ENCODE measurements at places on chromosomes 6 and 20.

DNA sequence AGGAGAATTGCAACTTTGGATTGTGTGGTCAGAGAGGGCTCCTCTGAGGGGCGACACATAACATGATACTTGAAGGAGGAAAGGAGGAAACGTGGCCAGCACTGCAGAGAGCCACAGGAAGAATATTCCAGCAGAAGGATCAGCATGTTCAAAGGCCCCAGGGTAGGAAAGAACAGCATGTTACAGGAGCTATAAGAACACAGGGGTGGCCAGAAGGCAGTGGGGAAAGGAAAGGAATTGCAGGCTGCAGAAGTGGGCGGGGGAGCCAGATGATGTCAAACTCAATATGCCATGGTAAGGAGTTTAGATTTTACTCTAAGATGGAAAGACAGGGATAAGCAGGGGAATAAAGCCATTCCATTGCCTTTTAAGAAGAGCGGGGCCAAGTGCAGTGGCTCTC is 30.7 kb downstream of the MGME1 start:
- no peak for DNase-seq

DNA sequence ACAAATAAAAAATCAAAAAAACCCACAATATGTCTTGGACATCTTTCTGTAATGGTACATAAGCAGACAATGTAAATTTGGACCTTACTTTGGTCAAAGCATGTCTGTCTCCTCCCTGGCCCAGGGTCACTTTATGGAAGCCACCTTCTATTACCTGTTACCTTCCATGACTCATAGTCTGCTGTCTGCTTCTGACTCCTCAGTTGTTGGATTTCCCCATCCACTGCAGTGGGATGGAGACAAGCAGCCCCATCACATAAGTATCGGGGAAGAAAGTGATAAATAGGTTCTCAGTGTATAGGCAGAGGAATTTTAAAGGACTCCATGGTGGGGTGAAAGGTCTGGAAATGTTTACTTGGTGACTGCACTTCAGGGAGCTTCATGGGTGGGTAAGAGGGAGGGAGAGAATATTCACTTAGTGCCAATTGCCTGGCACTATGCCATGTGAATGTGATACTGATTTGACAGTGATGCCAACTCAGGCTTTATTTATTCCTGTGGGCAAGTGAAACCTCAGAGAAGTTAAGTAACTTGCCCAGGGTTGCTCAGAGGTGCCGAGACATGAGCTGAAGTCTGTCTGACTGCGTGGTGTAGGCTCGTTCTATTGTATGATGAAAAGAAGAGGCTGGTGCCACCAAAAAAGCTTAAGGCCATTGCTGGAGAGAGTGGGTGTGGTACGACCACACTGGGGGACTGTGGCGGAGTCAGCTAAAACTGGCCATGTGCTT is 175.6 kb upstream of the RNF24 start:
- no peak for DNase-seq

DNA sequence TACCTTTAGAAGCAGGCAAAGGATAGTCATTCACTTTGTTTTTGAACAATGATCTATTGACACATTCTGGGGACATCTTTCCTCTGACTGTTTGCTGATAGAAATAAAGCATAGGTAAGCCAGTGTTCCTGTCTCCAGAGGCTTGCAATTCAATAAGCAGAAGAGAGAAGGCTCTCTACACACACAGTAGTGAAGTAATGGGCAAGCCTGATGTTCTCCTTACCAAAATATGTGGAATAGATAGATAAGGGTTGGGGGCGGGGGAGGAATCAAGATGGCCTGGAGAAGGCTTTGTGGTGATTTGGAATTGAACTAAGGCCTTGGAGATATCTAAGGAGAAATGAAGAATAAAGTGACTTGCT is 27.3 kb downstream of the PAQR8 start:
- DNase-seq = no peak

DNA sequence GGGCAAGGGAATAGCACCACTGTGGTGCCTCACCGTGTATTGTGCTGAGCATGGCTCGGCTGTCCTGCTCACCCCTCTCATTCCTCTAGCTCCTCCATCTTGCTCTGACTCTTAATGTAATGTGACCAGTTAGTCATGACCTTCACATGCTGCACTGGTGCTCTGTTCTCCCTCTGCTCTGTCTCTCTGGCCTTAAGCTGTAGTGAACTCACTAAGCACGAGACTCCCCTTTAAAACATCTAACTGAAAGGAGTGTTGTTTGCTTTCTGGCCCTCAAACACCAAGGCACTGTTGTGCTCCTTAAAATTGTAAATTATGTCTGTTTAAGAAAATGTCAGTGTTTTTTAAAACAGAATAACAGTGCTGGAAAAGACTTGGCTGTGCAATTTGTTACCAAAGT is 140.4 kb downstream of the HDGFL1 start:
- DNase-seq = no peak

- no peak for DNase-seq
These were observed 102.5 kb upstream of the IYD start for GRCh38 chr6:150266309-150266708.

- no peak for DNase-seq
These were observed 30.7 kb downstream of the PNLDC1 start for GRCh38 chr6:159830501-159831372.

DNA sequence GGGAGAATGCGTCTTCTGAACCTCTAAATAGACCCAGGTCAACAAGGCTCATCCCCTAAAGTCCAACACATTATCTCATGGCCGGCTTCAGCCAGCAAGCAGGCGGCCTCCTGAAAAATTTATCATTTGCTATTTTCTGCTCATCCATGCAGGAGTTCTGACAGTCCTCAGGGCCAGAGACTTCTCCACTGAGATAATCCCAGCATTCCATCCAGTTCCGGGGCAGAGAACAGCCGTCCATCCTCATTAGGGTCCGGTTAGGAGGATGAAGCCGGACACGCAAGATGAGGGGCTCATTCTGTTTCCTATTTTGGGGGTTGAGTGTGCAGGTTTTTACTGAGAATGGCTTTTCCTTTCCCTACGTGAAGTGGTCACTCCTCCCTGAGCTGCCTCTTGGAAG is 258.1 kb downstream of the PREX1 start:
- DNase-seq = no peak

DNA sequence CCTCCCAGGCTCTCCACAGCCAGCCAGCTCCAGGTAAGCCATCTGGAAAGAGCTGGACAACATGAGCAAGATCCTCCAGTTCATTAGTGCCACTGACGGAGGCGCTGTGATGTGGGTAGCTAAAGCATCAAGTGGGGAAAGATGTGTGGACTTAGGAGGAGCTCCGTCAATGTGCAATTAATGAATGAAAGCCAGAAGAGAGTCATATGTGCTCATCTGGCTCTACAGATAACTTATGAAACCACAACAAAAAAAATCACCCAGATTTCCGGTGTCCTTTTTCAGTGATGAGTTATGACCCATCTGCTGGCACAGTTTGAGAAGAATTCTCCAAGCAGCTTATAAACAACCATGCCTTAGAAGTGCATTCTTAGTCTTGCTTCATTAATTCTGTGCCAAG is 311.7 kb upstream of the PLCB4 start:
- no peak for DNase-seq

- no peak for DNase-seq
These were observed 151.6 kb downstream of the BACH2 start for GRCh38 chr6:90144928-90145555.

DNA sequence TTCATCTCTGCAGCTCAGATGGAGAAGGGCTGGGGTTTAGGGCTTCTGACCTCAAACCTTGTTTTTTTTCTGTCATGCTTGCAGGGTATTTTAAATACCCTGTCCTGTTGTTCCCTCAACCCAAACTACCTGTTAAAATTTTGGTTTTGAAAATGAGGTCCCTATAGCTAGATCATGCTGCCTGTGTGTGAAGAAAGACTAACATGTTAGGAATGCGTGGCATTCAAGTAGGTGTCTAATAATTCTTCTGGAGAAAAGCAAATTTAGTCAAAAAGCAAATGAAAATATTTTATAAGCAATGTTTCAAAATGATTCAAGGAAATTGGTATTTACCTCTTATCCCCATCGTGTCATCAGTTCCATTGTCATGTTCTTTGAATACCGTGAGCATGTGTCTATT is 77.2 kb upstream of the C20orf144 start:
- DNase-seq = no peak

GRCh38 chr6:121965739-121966138 is 433.7 kb upstream of the HSF2 start:
- no peak for DNase-seq

GRCh38 chr6:139109558-139109957 is 25.3 kb upstream of the HECA start:
- no peak for DNase-seq

DNA sequence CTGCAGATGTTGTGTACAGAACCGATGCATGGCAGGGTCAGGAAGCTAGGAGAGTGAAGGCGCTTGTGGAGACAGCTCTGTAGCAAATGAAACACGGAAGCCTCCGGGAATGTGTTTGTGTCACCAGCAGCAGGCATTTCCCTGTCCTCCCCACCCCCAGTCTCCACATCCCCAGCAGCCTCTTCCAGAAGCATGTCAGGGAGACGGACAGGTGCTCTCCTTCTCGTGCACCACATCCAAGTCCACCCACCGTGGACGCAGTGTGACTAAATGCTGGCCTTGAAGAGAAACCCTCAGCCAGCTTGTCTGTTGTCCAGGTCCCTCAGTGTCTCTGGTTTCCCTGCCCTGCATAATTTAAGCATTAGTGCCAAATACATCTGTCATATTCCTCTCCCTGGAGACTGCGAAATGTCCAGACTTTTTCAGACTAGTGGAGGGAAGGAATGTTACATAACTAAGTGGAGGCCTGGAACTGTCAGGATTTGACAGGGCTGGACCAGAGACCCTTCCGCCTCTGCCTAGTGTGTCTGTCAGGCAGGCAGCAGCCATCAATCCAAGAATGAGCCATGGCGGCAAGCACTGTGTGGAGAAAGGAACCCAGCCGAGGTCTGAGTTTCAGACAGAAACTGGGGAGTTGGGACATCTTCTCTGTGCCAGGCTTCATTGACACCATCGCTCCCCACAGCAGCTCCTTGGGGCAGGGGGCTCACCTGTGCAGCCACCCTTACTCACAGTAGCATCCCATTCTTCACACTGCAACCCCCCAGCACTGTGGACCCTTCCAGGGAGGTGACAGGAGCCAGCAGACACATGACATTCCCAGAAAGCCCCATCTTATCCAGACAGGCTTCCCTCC is 26.6 kb upstream of the PI16 start:
- peak; percentile 50 for DNase-seq

DNA sequence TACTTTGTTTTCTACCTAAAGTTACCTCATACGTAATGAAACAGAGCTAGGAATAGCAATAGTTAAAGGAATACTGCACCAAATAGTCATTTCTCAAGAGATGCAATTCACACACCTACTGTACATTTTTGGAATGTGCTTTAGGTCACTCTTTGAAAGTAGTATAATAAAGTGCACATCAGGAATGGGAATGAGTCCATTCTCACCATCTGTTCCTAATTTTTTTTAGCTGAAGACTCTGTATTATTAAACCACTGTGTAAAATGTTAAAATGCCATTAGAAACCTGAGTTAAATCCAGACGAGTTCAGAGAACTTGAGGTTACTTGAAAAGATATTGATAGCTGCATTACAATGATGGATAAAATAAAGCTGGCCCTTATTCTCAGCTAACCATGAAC is 51.9 kb upstream of the EPHA7 start:
- DNase-seq = no peak

- peak; percentile 14 for DNase-seq
These were observed 668.1 kb downstream of the RFPL4B start for GRCh38 chr6:113015249-113015648.

DNA sequence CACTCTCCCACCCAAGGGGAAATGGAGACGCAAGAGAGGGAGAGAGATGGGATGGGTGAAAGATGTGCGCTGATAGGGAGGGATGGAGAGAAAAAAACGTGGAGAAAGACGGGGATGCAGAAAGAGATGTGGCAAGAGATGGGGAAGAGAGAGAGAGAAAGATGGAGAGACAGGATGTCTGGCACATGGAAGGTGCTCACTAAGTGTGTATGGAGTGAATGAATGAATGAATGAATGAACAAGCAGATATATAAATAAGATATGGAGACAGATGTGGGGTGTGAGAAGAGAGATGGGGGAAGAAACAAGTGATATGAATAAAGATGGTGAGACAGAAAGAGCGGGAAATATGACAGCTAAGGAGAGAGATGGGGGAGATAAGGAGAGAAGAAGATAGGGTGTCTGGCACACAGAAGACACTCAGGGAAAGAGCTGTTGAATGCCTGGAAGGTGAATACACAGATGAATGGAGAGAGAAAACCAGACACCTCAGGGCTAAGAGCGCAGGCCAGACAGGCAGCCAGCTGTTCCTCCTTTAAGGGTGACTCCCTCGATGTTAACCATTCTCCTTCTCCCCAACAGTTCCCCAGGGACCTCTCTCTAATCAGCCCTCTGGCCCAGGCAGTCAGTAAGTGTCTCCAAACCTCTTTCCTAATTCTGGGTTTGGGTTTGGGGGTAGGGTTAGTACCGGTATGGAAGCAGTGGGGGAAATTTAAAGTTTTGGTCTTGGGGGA is 754 bp downstream of the TNF start:
- no peak for DNase-seq

GRCh38 chr20:20712004-20712473 is 405 bp downstream of the RALGAPA2 start:
- DNase-seq = no peak

- DNase-seq = peak; percentile 25
These were observed 537 bp downstream of the TCP1 start for GRCh38 chr6:159788753-159789376.

DNA sequence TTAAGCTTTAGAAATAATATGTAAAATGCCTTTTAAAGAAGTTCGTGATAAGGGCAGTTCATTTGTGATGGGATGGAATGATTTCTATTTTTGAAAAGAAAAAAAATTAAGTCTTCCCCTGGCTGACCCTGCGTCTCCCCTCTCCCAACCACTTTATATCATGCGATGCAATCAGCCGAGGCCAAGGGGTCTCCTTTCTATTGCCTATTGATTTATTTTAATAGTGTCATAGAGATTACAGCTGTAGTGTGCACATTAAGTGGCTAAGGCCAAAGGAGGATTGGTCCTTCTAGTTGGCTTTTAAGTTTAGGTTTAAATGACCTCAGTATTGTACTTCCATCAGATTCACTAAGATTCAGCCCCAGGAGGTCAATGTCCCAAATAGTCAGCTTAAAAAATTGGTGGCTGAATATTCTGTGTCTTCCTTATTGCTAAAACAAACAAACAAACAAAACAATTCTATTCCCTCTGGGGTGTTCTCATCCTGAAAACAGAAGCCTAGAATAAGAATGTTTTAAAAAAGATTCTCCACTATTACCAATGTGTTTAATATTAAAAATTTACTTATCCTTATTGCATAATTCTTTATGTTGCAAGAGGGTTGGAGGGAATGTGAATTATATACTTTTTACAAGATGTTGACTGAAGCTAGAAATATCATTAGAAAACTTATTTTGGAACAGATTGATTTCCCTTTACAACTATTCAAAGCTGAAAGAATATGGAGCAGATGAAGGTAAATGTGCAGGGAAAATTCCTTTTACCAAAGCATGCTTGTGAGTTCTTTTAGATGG is 359.1 kb downstream of the SAMD5 start:
- DNase-seq = no peak

GRCh38 chr6:15412767-15413166 is 166.9 kb downstream of the JARID2 start:
- no peak for DNase-seq

- DNase-seq = peak; percentile 13
These were observed 532.8 kb downstream of the RFPL4B start for GRCh38 chr6:112879920-112880413.

GRCh38 chr20:24762371-24762770 is 186.7 kb upstream of the CST7 start:
- no peak for DNase-seq
